ENCODE measurements at places on chromosomes 7 and 10.

- DNase-seq = no peak
Observed at GRCh38 chr10:17125206-17125893, 4.3 kb downstream of the CUBN start.

DNA sequence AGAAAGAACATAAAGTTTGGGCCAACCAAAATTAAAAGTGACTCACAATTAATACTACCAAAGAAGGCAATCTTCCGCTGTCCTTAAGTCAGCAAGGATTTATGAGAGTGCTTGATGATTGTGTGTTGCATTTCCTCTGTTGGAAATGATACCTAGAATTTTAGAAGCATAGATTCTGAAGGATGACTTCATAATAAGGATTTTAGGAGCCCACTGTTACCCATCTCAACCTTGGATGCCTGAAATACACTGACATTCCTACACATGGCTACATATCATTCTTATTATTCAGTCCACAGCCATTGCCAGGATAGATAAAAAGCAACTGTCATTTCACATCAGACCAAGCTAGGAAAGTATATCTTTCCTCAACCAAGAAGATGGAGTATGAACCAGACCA is 823.8 kb downstream of the LRMDA start:
- DNase-seq = no peak

DNA sequence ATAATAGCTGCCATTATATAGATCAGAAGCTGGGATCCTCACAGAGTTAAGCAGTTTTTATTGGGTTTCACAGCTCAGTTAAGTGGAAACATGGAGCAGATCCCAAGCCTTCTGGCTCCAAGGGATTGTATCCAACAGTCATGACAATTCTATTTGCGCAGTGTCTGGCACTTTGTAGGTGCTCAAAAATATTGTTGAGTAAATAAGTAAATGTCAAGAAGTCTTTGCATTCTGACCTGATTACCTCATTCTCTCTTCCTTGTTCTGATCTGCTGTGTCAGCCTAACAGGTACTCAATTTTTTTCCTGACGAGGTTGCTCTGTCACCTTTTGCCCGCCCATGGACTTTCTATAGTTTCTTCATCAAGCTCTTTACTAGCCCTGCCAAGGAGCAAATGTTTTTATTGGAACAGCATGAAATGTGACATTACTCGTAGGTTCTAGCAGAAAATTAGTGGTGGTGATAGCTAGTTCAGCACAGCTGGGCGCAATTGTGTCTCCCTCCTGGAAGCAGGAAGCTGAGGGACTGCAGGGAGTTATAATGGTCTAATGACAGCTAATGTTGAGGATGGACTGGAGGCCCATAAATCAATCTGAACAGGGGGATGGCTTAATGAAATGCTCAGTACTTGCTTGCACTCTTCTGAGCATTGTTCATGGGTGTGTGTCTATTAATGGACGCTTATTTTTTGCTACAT is 680.2 kb downstream of the CCSER2 start:
- DNase-seq = no peak

DNA sequence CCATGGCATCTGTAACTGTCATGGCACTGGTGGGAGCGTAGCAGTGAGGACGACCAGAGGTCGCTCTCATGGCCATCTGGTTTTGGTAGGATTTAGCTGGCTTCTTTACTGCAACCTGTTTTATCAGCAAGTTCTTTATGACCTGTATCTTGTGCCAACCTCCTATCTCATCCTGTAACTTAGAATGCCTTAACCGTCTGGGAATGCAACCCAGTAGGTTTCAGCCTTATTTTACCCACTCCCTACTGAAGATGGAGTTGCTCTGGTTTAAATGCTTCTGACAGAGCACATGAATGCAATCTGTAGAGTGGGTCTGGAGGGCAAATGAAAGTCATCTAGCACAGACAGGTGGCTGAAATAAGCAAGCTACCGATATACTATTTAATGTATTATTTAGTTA is 55.3 kb upstream of the OPN4 start:
- DNase-seq = no peak

GRCh38 chr7:14013898-14014297 is 24.4 kb upstream of the ETV1 start:
- DNase-seq = no peak

DNA sequence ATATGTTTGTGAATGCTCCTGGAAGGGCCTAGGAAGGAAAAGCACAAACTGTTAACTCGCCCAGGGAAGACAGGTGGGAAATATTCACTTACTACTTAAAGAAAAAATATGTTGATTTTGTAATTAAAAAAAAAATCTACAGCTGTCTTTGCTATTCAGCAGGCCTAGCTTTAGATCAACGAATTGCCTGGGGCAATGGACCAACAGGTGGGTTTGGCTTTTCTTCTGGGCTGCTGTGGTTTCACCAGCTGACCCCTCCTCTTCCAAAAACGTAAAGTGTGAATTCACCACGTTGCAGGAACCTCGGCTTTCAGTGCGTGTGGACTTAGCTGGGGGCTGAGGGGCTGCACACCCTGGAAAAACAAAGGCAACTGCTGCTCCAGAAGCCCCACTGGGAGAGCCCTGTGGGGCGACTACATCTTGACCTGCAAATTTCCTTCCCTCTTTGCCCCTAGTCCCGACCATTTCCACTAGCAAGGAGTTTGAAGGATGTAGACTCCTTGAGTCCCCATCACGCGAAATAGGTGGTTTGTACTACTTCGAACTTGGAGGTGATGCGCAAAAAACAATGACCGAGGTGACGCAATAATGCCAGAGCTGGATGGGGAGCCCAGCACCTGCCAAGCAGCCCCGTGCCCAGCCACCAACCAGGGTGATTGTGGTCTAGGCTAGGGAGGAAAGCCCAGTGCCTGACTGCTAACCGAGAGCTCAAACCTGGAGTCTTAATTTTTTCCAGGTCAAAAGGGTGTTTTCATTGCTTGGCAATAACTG is 7.4 kb downstream of the PRLHR start:
- DNase-seq = no peak

- DNase-seq = no peak
Observed at GRCh38 chr7:72493850-72494661, 81.9 kb upstream of the CALN1 start.

GRCh38 chr7:66281678-66282590 is 76.8 kb downstream of the TPST1 start:
- DNase-seq = no peak

- DNase-seq = no peak
Observed at GRCh38 chr10:53447576-53447975, 675.0 kb upstream of the MBL2 start.

DNA sequence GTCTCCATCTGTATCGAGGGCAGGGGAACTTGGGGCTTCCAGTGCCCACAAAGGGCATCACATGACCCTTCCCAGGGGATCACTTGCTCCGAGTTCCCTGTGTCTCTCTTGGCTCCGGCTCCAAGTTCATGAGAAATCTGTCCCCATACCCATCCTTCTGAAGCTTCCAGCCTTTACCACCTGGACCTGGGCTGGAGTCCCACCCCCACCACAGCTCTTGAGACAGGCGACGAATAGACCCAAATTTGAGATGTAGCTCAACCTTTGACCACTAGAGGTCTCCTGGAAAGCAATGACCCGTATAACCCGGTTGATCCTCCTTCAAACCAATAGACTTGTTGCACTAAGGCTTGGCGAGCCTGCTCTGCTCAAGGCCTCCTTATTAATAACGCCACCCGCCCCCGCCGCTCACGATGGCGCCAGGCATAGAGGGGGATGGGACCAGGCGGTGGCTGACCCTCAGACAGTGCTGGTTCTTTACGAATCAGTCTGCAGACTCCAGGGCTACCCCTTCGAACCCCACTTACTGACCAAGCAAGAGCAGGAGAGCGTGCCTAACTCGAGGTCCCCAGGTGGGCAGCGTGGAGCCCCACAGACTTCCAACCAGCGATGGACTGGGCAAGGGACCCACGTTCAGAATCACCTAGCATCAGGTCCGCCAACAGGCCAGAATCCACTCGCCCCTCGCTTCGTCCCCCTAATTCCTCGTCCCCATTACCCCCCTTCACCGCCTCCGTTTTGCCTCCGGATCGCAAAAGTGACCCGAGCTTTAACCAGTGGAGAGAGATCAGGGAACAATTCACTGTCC is 4.4 kb upstream of the ARID5B start:
- no peak for DNase-seq

DNA sequence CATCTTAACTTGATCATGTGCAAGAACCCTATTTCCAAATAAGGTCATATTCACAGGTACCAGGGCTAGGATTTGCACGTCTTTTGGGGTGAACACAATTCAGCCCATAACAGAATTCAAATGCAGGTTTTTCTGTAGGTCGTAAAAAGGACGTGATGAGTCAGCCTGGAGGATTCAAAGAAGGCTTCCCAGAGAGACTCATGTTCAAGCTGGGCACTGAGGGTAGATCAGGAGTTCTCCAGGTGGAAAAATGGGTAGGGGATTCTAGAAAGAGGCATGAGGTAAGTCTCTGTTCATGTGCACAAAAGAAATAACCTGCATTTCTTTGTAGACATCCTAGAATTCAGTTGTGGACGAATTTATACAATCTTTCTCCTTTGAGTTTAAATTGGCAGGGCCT is 160.4 kb downstream of the RPS24 start:
- no peak for DNase-seq

- DNase-seq = peak; percentile 70
Observed at GRCh38 chr10:98446661-98447221, at the start of gene HPS1. Gene HPS1 (minus strand): TSS chr10:98446935. CDS start chr10:98443240, 3,695 bp downstream.

DNA sequence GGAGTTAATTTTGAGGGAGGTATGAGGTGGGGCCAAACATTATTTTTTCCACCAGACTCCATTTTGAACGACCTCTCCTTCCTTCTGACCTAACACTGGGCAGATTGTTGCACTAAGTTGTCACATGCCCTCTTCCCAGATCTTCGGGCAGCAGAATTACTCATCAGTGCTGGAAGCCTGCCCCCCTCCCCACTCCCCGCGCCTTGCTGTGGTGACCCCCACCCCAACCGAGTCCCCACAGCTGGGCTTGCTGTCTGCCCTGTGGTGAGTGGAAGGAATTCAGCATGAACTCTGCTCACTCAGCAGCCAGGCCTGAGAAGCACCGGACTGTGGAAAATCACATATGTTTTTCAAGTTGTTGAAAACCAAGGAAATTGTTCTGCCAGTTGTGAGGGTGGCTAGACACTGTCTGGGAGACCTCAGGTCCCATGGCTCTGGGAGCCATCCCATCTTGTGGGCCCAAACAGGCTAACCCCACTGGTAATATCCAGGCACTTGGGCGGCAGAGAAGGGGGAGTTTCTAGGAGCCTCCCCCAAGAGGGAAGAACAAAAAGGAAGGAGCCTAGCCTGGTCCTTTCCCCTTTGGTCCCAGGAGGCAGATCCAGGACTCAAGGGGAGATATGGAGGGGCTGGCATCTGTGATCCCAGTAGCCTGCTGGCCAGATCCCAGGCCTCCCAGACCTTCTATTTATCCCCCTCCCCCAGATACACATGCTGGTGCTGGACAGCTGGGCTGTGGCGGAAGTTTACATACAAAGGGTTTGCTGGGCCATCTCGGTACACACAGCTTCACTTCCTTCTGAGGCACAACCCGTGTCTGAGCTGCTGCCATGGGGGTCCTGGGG is 3.5 kb upstream of the AEBP1 start:
- DNase-seq = no peak

DNA sequence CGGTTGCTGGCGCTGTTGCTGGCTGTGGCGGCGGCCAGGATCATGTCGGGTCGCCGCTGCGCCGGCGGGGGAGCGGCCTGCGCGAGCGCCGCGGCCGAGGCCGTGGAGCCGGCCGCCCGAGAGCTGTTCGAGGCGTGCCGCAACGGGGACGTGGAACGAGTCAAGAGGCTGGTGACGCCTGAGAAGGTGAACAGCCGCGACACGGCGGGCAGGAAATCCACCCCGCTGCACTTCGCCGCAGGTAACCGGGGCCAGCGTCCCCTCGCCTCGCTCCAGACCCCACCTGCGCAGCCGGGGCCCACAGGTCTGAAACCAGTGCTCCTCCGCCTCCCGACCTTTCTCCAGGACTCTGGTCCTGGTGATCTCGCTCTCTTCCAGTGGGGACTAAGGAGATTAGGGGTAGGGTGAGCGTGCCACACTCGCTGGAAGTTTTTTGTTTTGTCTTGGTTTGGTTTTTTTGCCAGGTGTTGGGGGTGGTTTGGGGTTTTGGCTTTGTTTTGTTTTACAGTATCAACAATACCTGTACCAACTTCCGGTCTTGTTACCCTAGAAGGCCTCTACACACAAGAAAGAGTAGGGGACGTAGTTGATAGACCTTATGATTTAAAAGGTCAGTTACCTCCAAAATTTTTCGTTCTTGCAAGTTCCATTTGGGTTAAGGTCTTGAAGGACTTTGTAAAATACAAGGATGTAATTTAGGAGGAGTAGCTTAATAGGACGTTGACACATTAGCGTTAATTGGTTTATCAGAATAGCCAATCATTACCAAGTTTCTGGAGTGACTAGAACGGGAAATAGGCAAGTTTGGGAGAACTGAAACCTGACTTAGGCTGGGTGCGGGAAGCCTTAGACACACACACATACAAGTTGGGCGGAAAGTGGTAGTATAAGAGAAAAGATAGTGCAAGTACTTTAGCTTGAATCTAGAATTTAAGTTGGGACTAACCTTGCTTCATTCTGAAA is 704 bp downstream of the TNKS2 start:
- DNase-seq = peak; percentile 9

DNA sequence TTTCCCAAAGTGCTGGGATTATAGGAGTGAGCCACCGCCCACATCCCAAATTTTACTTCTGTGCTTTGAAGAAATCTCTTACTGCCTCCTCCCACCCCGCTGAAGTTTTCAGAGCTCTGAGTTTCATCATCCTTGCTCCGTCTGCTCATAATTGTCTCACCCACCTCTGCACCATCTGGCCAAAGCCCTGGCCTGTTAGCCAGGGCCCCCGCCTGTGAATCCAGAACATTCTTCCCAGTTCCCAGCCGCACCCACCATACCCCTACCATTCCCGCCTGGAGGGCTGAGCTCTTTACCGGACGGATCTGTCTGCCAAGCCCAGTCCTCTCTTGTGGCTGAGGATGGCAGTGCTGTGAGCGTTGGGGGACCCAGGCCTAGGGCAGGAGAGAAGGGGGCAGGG is 14.5 kb downstream of the SSC4D start:
- no peak for DNase-seq

DNA sequence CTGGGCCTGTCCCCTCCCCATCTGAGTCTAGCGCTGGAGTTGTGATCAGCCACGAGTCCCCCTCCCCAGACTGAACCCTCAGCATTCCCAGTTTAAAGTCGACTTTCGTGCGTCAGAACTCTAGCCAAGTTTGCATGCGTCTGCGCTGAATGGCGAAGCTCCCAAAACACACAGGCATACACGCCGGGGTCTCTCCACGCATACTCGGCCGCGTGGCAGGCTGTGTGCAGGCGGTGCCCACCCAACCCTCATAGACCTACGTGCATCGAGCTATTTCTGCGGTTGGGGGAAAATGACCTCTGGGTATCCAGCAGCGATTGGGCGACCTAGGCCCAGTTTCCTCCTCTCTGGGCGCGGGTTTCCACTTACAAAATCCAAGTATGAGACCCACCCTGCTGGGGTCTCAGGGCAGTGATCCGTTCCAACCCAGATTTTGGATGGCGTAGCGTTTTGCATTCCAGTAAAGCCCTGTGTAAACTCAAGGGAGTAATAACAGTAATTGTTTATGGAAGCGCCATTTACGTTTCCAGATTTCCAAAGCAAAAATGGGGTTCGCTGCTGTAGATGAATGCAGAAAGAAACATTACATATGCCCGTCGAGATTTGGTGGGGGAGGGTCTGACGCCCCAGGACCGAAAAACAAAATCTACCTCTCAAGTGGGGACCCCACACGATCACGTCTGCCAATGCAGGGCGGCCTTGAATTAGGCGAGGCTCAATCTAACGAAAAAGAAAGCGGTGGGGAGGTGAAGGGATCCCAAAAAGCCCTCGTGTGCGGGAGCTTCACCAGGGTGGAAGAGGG is 2.0 kb upstream of the HMX3 start:
- no peak for DNase-seq
